ENCODE measurements at places on chromosomes 7 and 10.

DNA sequence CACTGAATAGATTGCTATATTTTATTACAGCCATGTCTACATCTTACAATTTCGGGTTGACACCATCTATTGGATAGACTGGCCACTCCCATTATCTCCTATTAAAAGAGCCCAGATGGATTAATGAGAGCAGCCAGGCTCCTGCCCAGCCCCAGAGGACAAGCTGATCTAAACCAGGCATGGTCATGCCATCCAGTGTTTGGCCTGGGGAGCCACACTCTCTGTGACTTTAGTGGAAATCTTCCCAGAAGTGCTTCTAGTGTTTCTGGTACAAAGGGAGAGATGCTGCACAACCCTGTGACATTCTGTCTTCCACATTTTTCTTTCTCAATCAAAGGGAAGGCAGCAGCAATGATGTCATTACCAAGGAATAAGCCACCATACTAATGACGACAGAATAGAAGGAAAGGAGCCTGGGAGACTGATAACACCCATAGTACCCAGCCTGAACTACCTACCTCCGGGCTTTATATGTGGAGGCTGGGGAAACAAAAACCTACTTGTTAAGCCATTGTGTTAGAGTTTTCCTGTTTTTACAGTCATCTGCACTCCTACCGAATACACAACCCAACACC, 5.0 kb downstream of the NEBL start:
- no peak for DNase-seq

DNA sequence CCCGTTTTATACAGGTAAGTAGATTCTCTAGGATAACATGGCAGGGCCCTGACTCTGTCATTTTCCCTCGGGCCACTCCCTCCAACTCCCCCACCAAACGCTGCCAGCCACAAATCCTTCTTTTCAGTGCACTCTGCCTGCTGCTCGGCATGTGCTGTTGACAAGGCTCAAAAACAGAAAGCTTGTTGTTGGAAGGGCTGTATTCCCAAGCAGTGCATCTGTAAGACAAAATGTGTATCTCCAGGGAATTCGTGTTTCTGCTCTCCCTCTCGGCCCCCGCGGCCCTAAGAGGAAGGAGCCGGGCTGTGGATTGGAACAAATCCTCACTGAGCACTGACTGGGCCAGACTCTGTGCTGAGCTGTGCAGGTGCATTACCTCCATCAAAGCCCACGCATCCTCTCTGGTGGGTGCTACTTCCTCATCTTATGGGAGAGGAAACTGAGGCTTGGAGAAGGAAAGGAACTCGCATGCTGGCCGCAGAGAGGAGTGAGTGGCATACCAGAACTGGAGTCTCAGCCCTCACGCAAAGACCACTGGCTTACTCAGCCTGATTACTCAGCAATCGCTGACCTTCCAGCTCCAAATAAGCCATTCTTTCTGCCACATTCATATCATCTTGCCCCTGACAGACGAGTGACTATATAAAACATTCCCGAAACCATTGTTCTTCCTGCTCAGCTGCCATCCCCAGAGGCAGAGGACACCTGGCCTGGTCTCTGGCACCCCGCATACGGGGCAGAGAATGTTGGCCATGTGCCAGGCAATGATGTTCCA, 33.5 kb upstream of the ENO4 start:
- DNase-seq = no peak

DNA sequence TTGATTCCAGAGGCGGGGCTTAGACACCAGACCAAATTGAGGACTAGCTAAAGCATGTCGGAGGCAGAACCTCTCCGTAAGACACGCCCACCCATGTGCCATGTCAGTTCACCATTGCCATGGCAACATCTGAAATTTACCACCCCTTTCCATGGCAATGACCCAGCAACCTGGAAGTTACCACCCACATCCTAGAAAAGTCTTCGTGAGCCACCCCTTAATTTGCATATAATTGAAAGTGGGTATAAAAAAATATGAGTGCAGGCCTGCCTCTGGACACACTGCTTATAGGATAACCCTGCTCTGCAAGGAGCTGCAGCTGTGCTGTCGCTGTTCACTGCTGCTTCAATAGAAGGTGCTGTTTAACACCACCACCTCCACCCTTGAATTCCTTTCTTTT, 28.0 kb downstream of the TMEM270 start:
- DNase-seq = no peak

DNA sequence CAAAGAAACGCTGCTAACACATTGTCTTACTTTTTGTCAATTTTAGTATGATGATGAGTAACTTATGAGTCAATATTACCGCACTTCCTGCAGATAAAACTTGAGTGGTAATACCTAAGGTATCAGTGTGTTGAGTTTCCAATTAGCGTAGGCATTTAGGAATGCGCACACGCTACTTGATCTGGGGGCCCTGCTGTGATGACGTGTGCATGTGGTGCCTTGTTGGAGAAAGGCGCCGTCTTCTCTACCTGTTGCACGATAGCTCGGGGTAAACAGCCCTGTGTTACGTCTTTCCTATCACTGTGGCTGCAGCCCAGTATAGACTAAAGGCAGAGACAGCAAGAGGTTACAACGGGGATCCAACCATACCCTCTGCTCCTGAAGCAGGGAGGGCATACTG, 476.8 kb upstream of the ADARB2 start:
- DNase-seq = no peak

- no peak for DNase-seq
Measured at GRCh38 chr10:102641402-102641801, 2.9 kb upstream of the TRIM8 start.

DNA sequence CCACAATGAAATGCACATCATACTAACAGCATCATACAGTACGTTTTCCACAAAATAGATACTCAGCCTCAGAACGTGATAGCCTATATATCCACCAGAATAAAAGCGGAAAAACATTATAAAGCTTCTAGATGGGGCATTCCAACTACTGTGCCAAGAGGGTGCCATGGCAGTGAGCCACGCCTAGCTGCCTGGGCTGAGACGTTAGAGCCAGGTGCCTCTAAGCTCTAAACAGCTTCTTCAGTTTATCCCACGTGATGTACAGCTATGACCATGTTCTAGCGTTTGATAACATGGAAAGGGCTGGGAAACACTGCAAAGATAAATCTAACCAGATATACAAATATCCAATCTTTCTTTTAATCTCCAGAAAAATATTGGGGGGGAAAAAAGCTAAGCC, 17.8 kb downstream of the USP6NL start:
- no peak for DNase-seq

- no peak for DNase-seq
Measured at GRCh38 chr10:61842755-61843497, 58.6 kb upstream of the ARID5B start.

DNA sequence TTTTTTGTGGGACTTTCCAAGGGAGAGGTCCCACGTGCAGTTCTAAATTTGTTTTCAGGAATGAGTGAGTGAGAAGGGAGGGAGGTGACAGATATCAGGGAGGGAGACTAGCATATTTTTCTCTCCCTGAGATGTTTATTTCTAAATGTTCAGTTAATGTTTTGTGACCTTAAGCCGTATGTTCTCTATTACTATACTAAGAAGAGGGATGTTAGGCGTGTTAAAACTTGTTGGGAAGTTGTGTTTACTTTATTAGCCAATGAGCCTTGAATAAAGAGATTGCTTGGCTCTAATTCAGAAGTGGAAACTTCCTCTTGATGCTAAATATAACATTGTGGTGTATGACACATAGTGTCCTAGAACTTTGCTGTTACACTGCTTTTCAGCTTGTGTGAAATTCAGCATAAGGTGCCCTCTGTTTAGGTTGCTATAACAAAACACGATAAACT, 37.3 kb downstream of the DNAH11 start:
- DNase-seq = no peak

DNA sequence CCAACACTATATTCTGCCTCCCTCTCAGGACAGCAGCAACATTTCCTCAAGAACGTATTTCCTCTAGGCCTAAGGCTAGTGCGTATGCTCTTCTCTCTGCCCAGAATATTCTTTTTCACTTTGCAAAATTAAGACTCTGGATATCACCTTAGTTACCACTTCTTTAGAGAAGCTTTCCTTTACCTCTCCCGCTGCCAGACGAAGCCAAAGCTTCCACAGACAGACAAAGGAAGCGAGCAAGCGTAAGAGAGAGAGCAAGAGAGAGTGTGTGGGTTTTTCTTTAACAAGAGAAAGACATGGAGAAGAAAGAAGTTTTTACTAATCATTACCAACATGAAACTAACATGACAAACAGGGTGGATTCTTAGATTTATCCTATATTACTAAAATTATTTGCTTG, 64.1 kb downstream of the P4HA1 start:
- DNase-seq = no peak

- DNase-seq = no peak
Measured at GRCh38 chr10:95284807-95285206, 6.0 kb downstream of the PDLIM1 start.

DNA sequence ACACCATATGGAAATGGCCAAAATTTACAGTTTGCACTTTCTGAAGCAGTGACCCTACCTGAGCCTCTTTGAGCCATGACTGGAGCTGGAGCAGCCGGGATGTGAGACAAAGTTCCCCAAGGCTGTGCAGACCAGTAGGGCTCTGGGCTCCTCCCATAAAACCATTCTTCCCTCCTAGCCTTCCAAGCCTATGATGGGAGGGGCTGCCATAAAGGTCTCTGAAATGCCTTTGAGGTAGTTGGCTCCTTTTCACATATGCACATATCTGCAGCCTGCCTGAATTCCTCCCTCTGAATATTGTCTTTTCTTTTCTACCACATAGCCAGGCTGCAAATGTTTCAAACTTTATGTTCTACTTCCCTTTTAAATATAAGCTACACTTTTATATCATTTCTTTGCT, 516.6 kb upstream of the POM121L12 start:
- DNase-seq = no peak
